Activated naive CD4-positive, alpha-beta T cell (primary cell): ENCODE measurements at places on chromosomes 1 and 21.

GRCh38 chr1:110243146-110243545 is 33.0 kb downstream of the KCNC4 start:
- no peak for DNase-seq

DNA sequence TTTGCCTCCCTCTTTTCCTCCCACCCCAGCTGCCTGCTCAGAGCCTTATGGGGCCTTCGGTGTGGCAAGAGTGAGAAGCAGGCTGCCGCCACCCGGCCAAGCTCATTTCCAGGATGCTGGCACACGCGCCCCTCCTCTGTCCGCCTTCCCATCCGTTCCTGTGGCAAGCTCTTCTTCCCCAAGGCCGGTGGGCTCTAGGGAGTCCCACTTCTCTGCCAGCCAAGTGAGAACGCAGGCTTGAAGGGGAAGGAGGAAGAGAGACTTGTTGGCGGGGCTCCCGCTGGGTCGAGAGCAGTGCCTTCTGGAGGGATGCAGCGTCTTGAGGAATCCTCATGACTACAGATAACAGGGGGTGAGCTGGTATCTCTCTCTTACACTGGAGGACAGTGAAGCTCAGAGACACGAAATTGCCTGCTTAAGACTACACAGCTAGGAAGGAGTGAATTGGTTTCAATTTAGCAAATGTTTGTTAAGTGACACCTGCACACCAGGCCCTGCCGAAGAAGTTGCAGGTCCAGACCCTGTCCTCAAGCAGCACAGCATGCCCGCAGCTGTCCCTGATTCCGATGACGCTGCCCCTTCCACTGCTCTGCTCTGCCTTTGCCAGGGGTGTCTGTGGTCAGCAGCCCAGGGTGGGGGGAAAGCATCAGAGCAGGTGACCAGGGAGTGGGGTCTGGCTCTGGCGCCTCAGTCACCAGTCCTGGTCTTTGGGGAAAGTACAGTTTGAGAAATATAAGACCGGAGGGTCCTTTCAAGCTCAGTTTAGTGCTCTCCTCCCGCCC is 40.1 kb upstream of the FOXO6 start:
- no peak for DNase-seq

DNA sequence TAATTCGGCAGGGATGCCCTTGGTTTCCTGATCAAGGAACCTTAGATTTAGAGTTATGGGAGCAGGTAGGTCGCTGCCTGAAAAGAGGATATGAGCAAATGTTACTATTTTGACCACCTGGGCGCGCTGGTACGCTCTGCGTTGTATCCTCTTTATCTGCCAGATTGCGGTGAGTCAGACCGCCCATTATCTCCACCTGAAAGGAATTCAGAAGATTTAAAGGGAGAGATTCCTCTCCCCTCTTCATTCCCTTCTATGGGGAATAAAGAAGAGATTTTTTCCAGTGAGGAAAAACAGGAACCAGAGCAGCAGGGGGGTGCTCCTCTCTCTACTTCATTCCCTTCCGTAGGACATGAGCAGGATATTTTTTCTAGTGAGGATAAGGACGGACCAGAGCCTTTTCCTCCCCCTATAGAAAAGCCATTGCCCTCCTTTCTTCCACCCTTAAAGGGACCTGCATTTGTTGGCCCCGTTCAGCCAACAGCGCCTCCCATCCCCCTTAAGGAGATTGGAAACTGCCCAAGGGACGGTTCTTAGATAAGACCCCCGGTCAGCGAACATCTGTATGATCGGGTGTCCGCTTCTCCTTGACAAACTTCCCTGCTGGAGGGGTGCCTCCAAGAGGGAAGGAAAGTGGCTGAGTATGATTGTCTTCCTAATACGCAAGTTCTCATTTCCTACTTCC is 34.1 kb downstream of the CLCA1 start:
- no peak for DNase-seq

- no peak for DNase-seq
These were observed 107.0 kb downstream of the RHOU start for GRCh38 chr1:228842094-228842775.

DNA sequence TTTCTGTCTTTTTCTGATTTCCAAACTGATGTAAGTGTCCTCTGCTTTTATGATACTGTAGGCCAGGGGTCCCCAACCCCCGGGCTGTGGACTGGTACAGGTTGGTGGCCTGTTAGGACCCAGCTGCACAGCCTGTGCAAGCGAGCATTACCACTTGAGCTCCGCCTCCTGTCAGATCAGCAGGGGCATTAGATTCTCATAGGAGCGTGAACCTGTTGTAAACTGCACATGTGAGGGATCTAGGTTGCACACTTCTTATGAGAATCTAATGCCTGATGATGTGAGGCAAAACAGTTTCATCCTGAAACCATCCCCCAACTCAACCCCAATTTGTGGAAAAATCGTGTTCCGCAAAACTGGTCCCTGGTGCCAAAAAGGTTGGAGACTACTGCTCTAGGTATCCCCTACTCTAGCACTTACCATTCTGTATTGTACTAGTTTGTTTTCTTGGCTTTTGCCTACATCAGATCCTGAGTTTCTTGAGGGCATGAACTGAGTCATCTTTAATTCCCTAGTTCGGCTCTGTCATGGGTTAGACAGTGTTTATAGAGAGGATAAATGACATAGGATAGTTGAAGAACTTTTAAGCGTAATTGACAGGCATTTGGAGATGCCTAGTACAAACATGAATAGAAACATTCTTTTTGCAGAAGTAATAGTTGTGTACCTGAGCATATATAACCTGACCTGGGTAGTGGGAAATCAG is 4.1 kb downstream of the ABCD3 start:
- DNase-seq, result no peak

DNA sequence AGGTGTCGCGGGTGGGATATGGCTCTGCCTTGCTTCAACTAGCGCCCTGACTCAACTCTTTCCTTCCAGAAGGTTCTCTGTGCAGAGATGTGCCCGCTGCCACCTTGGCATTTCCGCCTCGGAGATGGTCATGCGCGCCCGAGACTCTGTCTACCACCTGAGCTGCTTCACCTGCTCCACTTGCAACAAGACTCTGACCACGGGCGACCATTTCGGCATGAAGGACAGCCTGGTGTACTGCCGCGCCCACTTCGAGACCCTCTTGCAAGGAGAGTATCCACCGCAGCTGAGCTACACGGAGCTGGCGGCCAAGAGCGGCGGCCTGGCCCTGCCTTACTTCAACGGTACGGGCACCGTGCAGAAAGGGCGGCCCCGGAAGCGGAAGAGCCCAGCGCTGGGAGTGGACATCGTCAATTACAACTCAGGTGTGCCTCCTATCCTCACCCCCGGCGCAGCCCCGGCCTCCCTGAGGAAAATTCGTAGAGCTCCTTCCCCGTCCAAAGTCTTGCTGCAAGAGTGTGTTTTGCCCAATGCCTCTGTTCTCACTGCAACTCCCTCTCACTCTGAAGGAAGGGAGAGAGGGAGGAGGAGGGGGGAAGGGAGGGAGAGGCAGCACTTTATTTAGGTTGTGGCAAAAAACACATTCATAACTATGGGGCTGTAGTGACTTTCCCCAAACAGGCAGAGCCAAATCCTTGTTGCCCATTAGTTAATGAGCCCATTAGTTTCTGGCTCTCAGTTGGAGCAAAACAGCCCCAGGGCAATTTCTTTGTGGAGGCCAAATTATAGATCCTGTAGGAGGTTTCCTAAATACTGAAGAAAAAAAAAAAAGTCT is 4.3 kb downstream of the LHX9 start:
- DNase-seq, result no peak

GRCh38 chr1:111776391-111776790 is 20.7 kb downstream of the DDX20 start:
- no peak for DNase-seq

- no peak for DNase-seq
These were observed 21.3 kb downstream of the MIIP start for GRCh38 chr1:12040457-12041051.

DNA sequence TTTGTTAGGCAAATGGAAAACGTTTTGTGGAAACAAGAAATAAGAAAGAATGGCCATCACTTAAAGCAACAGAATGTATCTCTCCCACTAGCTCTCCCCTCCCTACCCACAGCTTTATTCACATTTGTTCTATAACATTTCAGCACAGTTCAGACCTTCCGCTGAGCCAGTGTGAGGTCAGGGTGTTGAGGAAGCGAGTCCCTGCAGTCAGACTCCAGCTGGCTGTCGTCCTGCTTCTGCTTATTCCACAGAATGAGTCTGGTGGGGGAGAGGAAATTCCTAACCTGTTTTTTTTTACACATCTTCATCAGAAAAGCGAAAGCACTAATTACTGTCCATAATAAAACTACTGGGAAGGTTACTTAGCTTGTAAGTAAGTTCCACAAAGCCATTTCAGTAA is 39.0 kb downstream of the MRPL39 start:
- no peak for DNase-seq
